ENCODE measurements at places on chromosomes 12 and 14. TPM values are rescaled to one million over a fixed set of nuclear protein-coding genes. Genes with fewer than 3 reads are reported as not detected.

CCND2 gene
- total RNA-seq, result 7.1 TPM

ADAM20 gene
- total RNA-seq, result 0.86 TPM

GRIN2B gene
- total RNA-seq, result under 0.01 TPM

IFNG-AS1 gene
- total RNA-seq, result not detected

FGF6 gene
- not detected for total RNA-seq

SLCO1C1 gene
- 0.32 TPM for total RNA-seq

GZMB gene
- not detected for total RNA-seq

ADCY4 gene
- total RNA-seq, result 18.1 TPM

TOMM20L gene
- total RNA-seq, result not detected

DDN gene
- total RNA-seq, result under 0.01 TPM

TBX3 gene
- total RNA-seq, result 114 TPM

KRT6C gene
- total RNA-seq, result not detected

TSPAN9 gene
- 76.0 TPM for total RNA-seq

TTC7B gene
- 25.8 TPM for total RNA-seq

GPRC5D gene
- not detected for total RNA-seq

FAIM2 gene
- 3.9 TPM for total RNA-seq

ZFYVE26 gene
- total RNA-seq, result 27.6 TPM

EMC9 gene
- total RNA-seq, result 17.4 TPM

KLRB1 gene
- not detected for total RNA-seq

TAS2R30 gene
- total RNA-seq, result 9.1 TPM

OVCH1 gene
- total RNA-seq, result under 0.01 TPM

OLR1 gene
- 9.3 TPM for total RNA-seq

SPX gene
- under 0.01 TPM for total RNA-seq

BATF gene
- total RNA-seq, result not detected

KLHDC1 gene
- 2.6 TPM for total RNA-seq

MGAT2 gene
- total RNA-seq, result 104 TPM

IL22 gene
- total RNA-seq, result not detected

RNASE7 gene
- not detected for total RNA-seq

RFX4 gene
- total RNA-seq, result not detected

IL26 gene
- not detected for total RNA-seq

FAM186B gene
- total RNA-seq, result under 0.01 TPM

NEUROD4 gene
- not detected for total RNA-seq

AVPR1A gene
- not detected for total RNA-seq

CCDC196 gene
- total RNA-seq, result not detected

MYH6 gene
- not detected for total RNA-seq

CMKLR1 gene
- total RNA-seq, result 1.7 TPM

FOXN4 gene
- not detected for total RNA-seq

TCL1B gene
- not detected for total RNA-seq

POLE2 gene
- 14.2 TPM for total RNA-seq

HOXC11 gene
- 2.9 TPM for total RNA-seq

CGRRF1 gene
- total RNA-seq, result 12.2 TPM

P2RX7 gene
- total RNA-seq, result 0.64 TPM

NYNRIN gene
- 11.6 TPM for total RNA-seq

CLEC4D gene
- total RNA-seq, result not detected

OR4E2 gene
- total RNA-seq, result not detected

LRTM2 gene
- not detected for total RNA-seq

PZP gene
- total RNA-seq, result not detected

NGB gene
- not detected for total RNA-seq

ISM2 gene
- under 0.01 TPM for total RNA-seq

HOXC12 gene
- total RNA-seq, result under 0.01 TPM

COQ10A gene
- total RNA-seq, result 12.5 TPM

SLC17A8 gene
- not detected for total RNA-seq

RTN1 gene
- 0.43 TPM for total RNA-seq

EML5 gene
- total RNA-seq, result 0.86 TPM

All from fibroblast of villous mesenchyme (primary cell).